ENCODE measurements at places on chromosomes 7 and 10. TPM values are rescaled to one million over a fixed set of nuclear protein-coding genes. Genes with fewer than 3 reads are reported as not detected.

GRCh38 chr10:124020981-124021815, 72.2 kb downstream of the CHST15 start:
- DNase-seq: no peak

DNA sequence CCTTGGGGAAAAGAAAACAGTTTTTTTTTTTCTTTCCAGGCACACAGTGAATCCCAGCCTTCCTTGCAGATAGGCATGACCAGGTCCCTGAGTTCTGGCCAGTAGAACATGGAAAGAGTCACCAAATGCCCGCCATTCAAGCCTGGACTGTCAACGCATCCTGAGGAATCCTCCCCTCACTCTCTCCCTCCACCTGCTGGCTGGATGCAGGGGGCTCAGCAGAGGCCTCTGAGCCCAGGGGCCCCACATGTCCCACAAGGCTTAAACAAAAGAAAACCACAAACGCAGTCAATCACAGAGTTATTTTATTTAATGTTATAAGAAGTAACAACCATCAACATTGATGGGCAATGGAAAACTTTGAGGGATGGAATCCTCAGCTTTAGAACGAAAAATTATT, 93.1 kb downstream of the JCAD start:
- DNase-seq: no peak

DNA sequence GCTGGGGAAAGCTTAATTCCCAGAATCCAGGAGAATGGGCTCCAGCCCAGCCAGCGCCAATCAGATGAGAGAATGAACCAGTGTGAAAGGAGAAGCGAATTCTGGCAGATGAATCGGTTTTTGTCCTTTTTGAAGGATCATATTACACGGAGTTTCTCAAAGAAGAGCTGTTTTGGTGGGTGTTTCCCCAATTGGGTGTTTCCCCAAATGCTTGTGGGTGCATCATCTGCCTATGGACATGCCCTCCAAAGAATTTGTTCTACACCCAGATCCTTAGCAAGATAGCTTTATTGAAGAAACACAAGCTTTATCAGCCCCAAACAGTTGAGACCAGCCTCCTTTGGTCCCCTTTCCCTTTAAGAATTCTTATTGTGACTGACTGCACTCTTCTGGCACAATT, 186.5 kb upstream of the GPR26 start:
- no peak for DNase-seq

The WNT2 gene
- not detected for total RNA-seq

- peak; percentile 49 for DNase-seq
Observed at GRCh38 chr7:116316838-116317628, 106.7 kb downstream of the TES start.

The SPDYE16 gene
- total RNA-seq: 0.10 TPM

- DNase-seq: no peak
Observed at GRCh38 chr10:3467052-3467951, 294.7 kb upstream of the PITRM1 start.

The GDF2 gene
- total RNA-seq: not detected

DNA sequence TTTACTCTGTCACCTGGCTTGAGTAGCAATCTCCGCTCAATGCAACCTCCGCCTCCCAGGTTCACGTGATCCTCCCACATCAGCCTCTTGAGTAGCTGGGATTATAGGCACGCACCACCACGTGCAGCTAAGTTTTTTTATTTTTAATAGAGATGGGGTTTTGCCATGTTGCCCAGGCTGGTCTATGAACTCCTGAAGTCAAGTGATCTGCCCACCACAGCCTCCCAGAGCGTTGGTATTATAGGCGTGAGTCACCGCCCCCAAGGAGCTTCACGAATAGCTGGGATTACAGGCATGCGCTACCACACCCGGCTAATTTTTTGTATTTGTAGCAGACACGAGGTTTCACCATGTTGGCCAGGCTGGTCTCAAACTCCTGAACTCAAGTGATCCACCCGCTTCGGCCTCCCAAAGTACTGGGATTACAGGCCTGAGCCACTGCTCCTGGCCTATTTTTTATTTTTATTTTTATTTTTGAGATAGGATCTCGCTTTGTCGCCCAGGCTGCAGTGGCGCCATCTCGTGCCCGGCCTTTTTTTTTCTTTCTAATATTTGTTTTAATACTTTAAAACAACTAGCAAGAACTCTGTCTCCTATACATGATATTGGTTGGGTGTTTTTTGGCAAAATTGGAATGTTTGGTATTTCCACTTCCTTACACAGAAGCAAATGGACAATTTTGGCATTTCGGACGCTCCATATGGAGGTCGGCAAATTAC, 1.1 kb downstream of the EFCAB10 start:
- no peak for DNase-seq

The CALN1 gene
- total RNA-seq: not detected

- DNase-seq: no peak
Observed at GRCh38 chr7:115526278-115526677, 504.3 kb downstream of the TFEC start.

DNA sequence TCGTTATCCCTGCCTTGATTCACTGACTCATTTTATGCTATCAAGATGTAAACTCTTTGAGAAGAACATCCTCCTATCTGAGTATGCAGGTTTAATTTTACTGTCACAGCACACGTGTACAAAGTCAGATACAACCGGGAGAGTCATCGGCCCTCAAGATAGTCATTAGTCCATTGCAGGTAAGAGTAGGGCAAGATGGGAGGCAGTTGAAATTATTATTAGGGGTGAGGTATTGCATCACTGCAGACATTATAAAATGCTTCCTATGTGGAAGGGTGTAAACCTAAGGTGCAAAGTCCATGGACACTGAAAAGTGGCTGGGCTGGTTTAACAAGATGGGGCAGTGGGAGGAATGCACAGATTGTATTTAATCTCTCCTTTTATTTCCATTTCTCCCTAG, 113.7 kb downstream of the ARL4A start:
- no peak for DNase-seq

DNA sequence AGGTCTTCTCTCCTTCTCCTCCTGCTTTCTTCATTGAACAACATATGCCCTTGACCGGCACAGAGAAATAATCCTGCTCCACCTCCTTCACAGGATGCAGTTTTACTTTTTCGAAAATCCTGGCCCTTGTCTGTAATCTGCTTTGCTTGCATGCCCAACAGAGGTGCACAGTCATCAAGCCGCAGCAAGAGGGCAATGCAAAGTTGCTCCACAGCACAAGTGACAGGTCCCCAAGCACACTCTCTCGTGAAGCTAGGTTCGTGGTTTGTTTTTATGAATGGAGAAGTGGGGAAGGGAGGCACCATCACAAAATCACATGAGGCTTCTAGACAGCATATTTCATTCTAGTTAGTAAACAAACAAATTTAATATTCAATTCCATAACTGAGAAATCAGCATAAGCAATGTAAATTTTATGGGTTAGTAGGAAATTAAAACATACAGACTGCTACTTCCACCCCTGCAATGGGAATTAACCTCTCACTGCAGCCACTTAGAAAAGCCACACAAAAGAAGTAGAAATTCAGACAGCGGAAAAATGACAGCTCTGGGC, 178.8 kb downstream of the TPK1 start:
- DNase-seq: no peak
